ENCODE measurements at places on chromosomes 13 and 19.

- DNase-seq, result no peak
These were observed 34.0 kb downstream of the C13orf46 start for GRCh38 chr13:113939944-113940297.

DNA sequence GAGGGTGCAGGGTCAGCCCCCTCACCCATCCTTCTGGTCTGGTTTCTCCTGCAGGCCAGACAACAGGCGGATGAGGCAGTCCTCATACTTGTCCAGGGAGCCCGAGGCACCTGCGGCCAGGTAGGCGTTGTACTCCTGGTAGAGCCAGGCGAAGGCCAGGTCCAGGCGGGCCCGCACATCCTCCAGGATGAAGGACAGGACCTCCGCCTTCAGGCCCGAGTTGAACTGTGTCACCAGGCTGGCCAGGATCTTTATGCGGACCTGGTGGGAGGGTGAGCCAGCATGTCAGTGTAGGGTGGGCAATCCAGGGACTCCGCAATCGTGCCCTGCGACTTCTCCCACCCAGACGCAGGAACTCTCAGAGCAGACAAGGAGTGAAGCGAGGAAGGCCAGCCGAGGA lies 13.8 kb upstream of the RSPH6A start:
- DNase-seq, result no peak

DNA sequence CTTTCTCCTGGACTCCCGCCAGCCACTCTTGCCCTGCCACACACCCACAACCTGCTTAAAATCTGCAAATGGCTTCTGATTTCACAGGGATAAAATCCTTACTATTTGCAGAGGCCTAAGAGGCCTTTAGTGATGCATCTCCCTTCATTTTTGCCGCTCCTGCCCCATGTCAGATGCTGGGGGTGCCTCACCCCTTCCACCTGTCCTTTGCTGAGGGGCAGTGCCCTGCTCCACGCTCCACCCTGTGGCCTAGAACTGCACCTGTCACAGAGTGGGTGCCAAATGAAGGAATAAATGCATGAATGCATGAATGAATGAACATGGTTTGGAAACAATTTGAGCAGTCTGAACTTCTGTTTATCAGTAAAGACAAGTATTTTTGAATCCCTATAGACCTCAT lies 34.1 kb upstream of the UQCRFS1 start:
- no peak for DNase-seq

- no peak for DNase-seq
These were observed 129.8 kb downstream of the URI1 start for GRCh38 chr19:30071871-30072270.

DNA sequence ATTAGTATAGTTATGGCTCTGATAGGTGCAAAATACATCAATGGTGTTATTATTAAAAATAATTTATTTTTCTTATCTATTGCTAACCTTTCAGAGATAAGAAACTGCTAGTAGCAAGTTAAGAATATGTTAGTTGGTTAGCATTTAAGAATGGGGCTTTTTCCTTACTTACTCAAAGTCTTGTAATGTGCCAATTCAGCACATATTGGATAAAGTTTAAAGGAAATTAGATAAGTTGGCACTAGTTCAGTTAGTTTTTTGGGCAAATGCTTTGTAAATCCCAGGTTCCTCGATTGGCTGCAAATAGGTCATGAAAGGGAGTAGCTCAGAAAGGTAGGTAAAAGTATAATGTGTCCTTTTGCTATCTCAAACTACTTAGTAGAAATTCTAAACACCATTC lies 2806.7 kb downstream of the PCDH9 start:
- DNase-seq, result no peak

DNA sequence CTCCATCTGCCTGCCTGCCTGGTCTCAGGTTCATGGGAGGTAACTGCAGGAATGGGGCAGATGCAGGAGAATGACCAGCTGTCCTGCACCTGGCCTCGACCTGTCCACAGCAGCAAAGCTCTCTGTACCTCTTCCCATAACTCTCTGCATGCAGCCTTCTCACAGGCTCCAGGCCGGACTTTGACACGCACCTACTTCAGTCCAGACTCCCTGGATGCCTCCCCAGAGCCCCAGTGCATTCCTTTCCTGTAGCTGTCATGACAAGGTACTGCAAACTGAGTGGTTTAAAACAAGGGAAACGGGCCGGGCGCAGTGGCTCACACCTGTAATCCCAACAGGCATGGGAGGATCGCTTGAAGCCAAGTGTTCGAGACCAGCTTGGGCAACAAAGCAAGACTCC lies 3.3 kb downstream of the NANOS2 start:
- DNase-seq, result no peak
